ENCODE measurements at places on chromosomes 12 and 14.

- no peak for DNase-seq
Observed at GRCh38 chr12:31631809-31632208, 27.7 kb upstream of the ETFBKMT start.

DNA sequence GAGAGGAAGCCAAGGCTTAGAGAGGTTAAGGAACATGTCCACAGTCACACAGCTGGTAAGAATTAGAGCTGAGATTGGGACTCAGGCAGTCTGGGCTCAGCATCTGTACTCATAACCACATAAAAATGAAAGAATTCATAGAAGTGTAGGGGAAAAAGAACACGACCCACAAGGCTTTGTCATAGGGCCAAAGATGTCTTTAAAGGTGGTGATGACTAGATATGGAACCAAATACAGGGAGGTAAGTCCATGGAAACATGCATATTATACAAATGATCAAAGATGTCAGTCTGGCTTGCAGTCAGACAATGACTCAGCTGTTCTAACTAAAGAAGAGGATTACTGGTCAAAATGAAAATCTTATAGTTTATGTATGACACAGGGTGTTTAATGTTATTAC lies 7.2 kb upstream of the SSPN start:
- no peak for DNase-seq

- peak; percentile 7 for DNase-seq
Observed at GRCh38 chr12:124898200-124898922, 16.1 kb downstream of the UBC start.

- DNase-seq, result no peak
Observed at GRCh38 chr12:26471560-26471959, 276.2 kb downstream of the SSPN start.

DNA sequence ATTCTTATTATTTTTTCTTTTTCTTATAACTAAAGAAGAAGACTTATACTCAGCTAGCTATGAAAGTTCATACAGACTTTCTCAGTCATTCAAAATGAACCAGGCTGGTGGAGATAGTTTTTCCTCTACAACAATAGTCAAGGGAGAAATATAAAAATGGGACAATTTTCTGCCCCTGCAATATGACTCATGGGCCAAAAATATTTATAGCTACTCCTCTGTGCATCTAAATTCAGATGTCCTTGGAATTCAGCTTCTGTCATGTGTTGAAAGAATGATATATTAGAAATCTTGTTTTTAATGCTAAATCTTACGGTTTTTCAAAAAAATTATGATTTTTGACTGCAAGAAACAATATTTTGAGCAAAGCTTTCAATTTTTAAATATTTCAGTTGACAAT lies 237.2 kb upstream of the SYT10 start:
- DNase-seq, result no peak

GRCh38 chr14:84288781-84289180 lies 1241.2 kb upstream of the FLRT2 start:
- DNase-seq, result no peak
